ENCODE measurements at places on chromosomes 12 and 14. TPM values are rescaled to one million over a fixed set of nuclear protein-coding genes. Genes with fewer than 3 reads are reported as not detected.

The C3AR1 gene
- 20.2 TPM for total RNA-seq

The ABCC9 gene
- total RNA-seq: 18.4 TPM

The LRRK2 gene
- total RNA-seq: 7.9 TPM

The GPX2 gene
- not detected for total RNA-seq

GRCh38 chr12:121172145-121172544 is 37.8 kb upstream of the P2RX4 start:
- DNase-seq: no peak
- no peak overlapping the region for H3K4me3 ChIP-seq
- H3K4me1 ChIP-seq: peaks cover 14% of the 10 kb centered on the region
- no peak overlapping the region for H3K27ac ChIP-seq

DNA sequence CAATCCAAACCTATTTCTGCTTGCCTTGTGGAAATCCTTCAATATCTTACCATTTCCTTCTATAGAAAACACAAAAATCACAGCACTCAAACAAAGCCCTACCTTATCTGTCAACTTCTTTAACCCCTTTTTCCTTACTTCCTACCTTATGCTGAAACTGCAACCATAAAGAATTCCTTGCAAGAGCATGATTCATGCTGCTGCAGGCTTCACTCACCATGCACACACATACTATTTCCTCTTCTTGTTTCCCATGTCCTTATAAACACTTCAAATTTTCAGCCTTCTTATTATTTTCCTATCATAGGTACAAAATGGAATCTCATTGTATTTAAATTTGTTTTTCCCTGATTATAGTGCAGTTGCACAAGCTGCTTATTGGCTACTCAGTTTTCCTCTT is 23.3 kb downstream of the LMNTD1 start:
- no peak for DNase-seq
- H3K27me3 ChIP-seq: no peaks in the 10 kb centered on the region

DNA sequence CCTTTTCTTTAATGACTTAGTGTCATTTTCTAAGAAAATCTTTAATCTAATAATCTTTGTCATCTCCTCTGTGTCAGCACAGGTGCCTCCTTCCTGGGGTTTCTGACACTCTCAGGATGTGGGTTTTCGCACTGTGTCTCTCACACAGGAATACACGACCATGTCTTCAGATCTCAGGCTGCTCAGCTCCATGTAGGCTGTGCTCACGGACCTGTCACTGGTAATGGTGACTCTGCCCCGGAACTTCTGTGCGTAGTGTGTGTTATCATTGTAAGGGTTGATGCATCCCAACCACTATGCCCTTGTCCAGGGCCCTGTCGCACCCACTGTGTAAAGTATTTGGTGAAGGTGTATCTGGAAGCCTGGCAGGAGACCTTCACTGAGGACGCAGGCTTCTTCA is 647.8 kb downstream of the TMEM121 start:
- no peaks in the 10 kb centered on the region for H3K4me1 ChIP-seq
- no peak overlapping the region for H3K4me3 ChIP-seq
- DNase-seq: no peak
- no peaks in the 10 kb centered on the region for H3K27me3 ChIP-seq
- H3K27ac ChIP-seq: no peak overlapping the region
- H3K36me3 ChIP-seq: no peaks in the 10 kb centered on the region

DNA sequence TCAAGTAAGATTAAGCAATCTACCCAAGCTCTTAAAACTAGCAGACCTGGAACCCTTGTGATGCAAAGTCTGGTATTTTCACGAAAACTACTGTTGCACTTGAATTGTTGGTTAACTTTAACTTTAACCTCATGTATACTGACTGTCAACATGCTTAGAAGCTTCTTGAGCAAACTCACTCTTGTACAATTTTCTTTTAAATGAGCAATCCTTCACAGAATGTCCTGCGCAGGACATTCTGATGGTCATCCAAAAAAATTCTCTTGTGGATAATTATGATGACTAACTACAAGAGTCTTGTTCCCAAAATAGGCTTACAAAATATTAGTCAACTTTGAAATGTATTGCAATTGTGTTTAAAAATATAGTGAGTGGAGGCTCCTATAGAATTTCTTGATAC is 54.0 kb upstream of the PDE3A start:
- H3K4me1 ChIP-seq: no peaks in the 10 kb centered on the region
- no peak overlapping the region for H3K4me3 ChIP-seq
- H3K27ac ChIP-seq: no peak overlapping the region
- DNase-seq: no peak
- no peaks in the 10 kb centered on the region for H3K36me3 ChIP-seq
- no peaks in the 10 kb centered on the region for H3K27me3 ChIP-seq

- no peaks in the 10 kb centered on the region for H3K27me3 ChIP-seq
- no peak for DNase-seq
- no peak overlapping the region for H3K4me3 ChIP-seq
- no peaks in the 10 kb centered on the region for H3K4me1 ChIP-seq
- H3K36me3 ChIP-seq: no peaks in the 10 kb centered on the region
- H3K27ac ChIP-seq: no peak overlapping the region
Measured at GRCh38 chr14:93974833-93975232, 1.5 kb downstream of the ASB2 start.

Measured in adrenal gland (tissue), 19 donors.